Hippocampal formation (tissue), 2 donors: ENCODE measurements at places on chromosomes 2 and 18.

GRCh38 chr2:218146056-218146455 lies 20.2 kb downstream of the CXCR2 start:
- no peak for DNase-seq

GRCh38 chr2:26632624-26633185 lies 8.5 kb downstream of the CIB4 start:
- no peak for DNase-seq

- DNase-seq, result no peak
Measured at GRCh38 chr2:46073540-46074046, 223.6 kb upstream of the EPAS1 start.

DNA sequence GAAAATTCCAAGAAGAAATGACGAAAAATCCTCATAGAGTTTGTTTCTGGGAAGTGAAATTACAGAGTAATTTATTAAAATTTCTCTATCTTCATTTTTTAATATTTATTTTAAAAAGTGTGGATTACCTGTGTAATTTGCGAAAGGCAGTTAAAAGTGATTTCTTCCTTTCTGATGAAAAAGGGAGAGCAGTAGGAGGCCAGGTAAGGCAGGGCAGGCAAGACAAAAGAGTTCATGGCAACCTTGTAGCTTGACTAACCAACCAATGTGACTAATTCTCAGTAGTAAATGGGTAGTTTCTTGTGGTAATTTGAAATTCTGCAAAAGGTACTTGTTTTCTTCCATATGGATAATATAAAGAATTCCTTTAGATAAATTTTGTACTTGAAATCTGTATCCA lies 34.9 kb upstream of the COL5A2 start:
- DNase-seq, result no peak

- DNase-seq, result no peak
Measured at GRCh38 chr2:96945014-96945413, 41.4 kb downstream of the FAM178B start.

- no peak for DNase-seq
Measured at GRCh38 chr2:156837635-156838370, 401.6 kb downstream of the GPD2 start.

- DNase-seq, result no peak
Measured at GRCh38 chr18:22640281-22640842, 222.6 kb upstream of the CTAGE1 start.

GRCh38 chr18:79506191-79507075 lies 110.7 kb downstream of the NFATC1 start:
- DNase-seq, result no peak

GRCh38 chr18:11521853-11522252 lies 87.5 kb upstream of the SLC35G4 start:
- DNase-seq, result no peak

DNA sequence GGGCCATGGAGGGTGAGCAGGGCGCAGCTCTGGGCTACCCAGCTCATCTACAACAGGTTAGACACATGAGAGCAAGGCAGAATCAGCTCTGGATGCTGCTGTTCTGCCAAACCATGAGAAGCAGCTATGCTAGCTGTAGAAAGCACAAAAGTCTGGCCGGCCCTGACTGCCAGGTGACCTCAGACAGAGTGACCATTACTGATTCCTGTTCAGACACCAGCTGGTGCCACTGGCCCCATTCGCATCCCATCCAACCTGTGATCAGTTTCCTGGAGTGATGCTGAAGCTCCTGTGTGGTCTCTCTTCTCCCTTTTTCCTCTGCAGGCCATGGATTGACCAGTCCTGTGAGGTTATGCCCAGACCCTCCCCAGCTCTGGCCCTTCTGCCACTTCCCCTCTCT lies 14.3 kb downstream of the RBMS1 start:
- DNase-seq, result no peak

DNA sequence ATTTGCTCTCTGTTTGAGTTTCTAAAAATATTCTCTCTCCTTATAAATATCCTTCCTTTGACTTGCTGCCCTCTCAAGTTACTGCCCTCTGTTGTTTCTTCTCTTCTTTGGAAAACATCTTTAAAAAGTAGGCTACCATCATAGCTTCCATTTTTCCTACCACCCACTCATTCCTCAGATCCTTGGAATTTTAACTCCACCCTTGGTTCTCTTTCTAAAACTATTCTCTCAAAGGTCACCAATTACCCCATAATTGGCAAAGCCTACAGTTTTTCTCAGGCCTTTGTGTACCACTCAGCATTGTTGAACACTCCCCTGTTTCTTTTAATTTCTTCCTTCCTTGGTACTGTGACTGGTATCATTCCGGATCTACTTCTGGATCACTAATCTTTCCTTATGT lies 43.0 kb upstream of the ITGAV start:
- DNase-seq, result no peak

DNA sequence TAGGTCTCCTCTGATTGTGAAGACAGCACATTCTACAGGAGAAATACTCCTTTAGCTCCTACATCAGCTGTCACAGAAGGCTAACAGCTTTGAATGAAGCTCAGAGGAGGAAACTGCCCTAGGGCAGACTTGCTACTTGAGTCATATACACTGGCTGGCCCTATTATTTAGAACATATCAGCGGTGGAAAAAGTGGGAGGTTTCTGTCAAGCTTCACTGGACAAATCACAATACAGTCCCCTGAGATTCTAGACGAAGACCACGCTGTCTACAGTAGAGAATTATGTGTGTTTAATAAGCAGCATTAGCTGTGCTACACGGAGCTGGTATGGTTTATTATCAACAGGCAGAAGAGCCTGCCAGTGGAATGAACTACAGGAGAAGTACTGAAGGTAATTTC lies 230.9 kb upstream of the FSIP2 start:
- no peak for DNase-seq

DNA sequence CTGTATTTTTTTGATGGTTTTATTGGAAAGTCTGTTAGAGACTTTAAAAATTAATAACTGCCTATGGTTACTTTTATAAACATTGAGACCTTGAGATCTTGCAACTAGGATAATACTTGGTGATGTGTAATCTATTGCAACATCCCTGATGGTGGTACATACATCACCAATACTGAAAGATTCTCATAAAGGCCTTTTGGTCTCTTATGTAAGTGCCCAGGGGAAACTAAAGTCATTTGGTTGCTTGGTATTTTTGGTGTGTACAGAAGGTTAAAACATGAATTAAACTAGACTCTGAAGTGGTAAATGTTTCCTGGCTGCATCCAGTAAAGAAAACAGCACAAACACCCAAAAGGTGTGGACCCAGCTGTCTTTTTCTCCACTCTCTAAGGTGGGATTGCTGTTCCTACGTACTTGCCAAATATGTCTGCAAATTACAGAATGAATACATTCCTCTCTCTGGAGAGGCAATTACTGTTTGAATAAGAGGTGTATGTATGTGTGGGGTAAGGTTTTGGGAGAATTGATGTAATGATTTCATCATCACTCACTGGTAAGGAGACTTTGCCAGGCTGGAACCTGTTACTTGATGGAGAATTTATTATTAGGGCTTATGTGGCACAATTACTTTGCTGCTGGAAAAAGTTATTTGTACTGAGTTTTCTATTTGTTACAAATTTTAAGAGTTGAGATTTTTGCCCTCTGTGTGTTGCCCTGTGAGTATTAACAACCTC lies 3.6 kb downstream of the B3GNT2 start:
- DNase-seq, result no peak

DNA sequence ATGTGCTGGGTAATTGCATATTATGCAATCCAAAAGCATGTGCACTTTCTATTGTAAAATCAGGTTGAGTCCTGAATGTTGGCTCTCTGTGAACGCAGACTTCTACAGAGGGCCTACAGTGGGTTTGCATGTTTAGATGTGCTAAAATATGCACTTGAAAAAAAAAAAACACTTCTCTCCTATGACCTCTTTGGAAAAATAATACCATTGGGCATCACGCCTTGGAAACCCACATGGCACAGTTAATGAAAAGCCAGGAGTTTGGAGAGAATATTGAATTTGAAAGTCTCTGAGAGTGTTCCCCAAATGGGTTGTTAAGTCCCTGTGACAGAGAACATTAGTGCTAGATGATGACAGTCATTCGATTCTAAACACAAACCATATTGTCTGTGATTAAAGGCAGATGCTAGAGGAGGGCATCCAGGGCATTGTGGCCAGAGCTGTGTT lies 710.4 kb upstream of the PIK3C3 start:
- no peak for DNase-seq

DNA sequence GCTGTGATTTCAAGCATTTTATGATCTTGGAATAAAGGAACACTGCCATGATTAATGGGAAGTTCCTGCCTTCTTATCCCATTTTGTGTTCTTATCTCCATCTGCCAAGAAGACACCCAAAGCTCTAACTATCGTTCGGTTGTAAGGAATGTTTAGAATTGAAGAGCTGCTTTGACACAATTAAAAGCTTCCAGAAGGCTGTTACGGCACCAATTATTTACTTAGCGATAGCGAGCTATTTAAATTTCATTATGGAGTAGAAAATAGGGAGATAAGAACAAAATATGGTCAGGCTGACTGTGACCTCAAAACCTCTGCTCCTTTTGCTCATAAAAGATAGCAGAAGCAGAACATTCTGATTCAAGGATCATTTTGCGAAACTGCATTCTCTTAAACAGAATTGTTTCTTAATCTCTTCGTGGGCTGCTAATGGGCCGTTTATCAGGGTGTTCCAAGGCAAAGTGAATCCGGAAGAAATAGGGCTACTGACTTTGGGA lies 101.6 kb downstream of the SLC4A3 start:
- no peak for DNase-seq

- no peak for DNase-seq
Measured at GRCh38 chr2:23453836-23454460, 69.0 kb downstream of the KLHL29 start.

DNA sequence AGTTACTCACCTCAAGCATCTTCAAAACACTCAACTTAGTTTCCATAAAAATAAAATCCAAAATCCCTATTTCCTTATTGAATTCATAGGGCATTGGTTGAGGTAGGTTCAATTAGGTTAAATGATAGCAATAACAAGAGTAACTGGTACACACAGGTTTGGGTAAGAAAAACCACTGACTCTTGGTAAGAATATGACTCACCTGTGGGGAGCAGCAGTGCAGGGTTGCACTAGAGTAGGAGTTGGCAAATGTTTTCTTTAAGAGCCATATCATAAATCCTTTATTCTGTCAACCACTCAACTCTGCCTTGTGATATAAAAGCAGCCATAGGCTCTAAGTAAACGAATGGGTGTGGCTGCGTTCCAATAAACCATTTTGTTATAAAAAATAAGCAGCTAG lies 71.4 kb upstream of the CDH20 start:
- DNase-seq, result no peak

DNA sequence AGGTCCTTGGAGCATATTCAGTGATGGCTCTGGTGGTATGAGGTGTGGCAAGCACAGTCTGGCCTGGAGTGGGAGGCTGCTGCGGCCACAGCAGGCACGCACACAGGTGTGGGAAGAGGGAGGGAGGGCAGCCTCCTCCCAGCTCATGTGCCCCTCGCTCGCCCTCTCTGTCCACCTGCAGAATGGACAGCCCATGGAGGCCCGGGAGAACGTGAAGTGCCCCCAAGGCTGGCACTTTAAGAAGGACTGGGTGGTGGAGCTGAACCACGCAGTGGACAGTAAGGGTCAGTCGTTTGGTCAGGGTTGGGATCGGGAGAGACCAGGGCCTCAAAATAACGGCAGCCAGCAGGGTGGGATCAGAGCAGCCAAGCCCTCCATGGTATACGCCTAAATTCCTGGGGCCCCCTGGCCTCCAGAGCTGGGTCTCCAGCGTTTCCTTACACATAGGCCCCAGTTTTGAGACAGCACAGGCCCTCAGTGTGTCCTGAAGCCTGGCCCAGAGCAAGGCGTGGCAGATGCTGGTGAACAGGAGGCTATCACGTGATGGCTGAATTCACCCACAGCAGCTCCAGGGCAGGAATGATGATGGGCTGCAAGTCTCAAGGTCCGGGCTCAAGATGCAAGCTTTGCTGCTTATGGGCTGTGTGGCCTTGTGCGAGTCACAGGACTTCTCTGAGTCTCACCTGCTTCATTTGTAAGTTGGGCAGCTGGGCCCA lies 47.9 kb downstream of the FER1L5 start:
- DNase-seq, result no peak

- DNase-seq, result no peak
Measured at GRCh38 chr2:111227716-111228141, 107.0 kb downstream of the BCL2L11 start.

- no peak for DNase-seq
Measured at GRCh38 chr2:129464631-129465030, 514.8 kb upstream of the RAB6C start.

- DNase-seq, result no peak
Measured at GRCh38 chr18:7084080-7085065, 33.2 kb downstream of the LAMA1 start.

GRCh38 chr18:79515331-79515730 lies 119.6 kb downstream of the NFATC1 start:
- DNase-seq, result no peak

GRCh38 chr2:86194751-86195054 lies 559 bp downstream of the IMMT start:
- DNase-seq, result peak; percentile 88

- DNase-seq, result no peak
Measured at GRCh38 chr2:105609746-105610402, 134.8 kb upstream of the NCK2 start.

- no peak for DNase-seq
Measured at GRCh38 chr18:12751503-12751884, 48.7 kb downstream of the PSMG2 start.

GRCh38 chr2:159137511-159138241 lies 148.8 kb downstream of the WDSUB1 start:
- no peak for DNase-seq

- DNase-seq, result no peak
Measured at GRCh38 chr18:65411061-65411460, 339.8 kb upstream of the CDH7 start.

DNA sequence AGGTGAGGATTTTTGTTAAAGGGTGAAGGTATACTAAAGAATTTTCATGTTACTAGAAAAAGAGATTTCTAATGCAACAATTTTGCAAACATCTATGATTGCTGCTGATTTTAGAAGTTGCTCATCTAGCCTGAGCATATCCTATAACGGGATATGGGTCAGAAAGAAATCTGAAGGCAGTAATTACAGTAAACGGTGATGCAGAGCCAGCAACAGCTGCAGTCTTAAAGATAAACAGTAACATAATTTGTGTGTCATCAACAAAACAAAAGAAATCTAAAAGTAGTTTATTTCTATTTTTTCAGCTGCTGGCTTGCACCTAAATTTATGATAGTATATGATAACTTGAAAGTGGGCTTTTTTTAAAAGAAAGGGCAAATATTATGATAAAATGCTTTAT lies 215.7 kb downstream of the SLC4A10 start:
- DNase-seq, result no peak

GRCh38 chr2:241746084-241746483 lies 11.7 kb downstream of the D2HGDH start:
- no peak for DNase-seq

DNA sequence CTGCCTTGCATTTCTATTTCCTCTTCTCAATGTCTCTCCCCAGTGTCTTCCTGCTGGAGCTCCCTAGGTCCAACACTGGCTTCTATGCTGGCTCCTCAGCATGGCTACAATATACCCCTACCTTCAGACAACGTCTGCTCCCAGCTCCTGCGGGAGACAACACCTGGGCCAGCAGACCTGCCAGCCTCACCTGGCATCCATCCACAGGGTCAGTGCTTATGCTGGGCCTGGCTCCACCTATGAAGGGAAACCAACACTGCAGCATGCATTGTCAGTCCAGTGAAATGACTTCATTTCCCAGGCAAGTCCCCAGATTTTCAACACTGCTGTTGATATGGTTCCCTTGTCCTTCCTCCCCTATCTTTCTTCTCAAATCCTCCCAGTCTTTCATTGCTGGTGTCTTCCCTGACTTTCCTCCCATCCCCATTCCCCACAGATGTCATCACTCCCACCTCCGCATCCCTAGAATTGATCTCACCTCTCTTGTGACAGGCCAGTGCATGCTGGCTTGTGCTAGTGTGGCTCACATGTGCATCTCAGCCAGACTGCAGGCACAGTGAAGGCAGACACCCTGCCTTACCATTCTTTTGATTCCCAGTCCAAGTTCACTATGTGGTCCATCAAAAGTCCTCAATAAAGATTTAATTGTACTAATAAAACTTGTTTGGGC lies 98.0 kb downstream of the MYO5B start:
- no peak for DNase-seq
